Mesendoderm (in vitro differentiated cells): ENCODE measurements at places on chromosomes 11 and 22.

DNA sequence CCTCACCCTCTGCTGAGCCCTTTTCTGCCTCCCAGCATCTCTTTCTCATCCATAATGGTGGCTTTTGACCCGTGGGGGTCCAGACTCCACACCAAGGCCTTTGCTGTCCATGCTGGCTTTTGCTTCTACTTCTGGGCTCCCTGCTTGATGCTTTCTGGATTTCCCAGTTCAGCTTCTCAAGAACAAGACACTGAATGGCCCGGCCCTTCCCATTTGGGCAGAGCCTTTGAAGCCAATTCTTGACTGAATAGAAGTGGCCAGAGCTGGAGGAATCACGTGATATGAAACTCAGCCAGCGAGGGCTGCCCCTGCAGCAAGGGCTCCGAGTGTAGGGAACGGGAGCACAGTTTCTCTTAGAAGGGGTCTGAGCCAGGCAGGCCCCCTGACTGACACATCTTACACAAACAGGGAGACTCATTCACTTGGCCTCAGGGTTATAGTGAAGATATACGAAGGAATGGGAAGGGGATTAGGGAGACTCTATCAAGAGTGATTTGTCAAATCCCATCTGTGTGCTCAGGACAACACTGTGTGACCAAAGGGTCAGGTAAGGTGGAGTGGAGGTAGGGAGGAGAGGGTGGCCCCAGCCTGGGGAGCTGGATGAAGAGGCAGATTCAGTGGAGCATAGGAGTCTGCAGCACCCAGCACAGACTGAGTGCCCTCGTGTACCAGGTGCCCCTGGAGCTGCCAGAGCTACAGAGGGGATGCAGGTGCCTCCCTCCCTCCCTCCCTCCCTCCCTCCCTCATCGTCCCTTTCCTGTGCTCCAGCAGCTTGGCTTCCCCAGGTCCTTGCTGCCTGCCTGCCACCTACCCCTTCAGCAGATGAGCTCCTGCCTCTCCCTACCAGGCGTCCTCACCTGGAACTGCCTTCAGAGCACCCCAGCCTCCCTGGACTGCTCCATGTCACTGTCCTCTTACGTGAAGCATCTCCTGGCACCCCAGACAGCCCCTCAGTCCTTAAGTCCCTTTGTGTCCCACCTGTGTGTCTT, 106.0 kb downstream of the TRIM29 start:
- no peak for DNase-seq

GRCh38 chr22:26188341-26188740, 19.1 kb downstream of the SEZ6L start:
- no peak for DNase-seq

- peak; percentile 60 for DNase-seq
Measured at GRCh38 chr11:116192509-116193210, 580.1 kb downstream of the BUD13 start.

GRCh38 chr11:17408641-17409040, 20.2 kb upstream of the KCNJ11 start:
- no peak for DNase-seq

DNA sequence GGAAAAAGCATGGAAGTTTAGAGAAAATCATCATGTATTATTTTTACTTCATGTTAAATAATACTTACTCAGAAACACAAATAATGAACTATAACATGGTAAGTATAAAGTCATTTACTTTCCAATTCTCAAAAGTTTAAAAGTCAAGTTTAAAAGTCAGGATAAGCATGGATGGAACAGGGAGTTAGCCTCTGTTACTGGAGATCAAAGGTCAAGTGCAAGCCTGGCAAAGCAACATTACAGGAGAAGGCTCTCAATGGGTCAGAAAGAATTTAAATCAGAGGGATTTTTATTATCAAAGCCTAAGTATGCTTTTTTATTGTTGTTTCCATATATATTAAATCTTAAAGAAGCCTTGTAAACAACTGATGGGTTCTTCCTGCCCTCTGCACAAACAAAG, 505.4 kb downstream of the KCNA4 start:
- DNase-seq, result no peak

- no peak for DNase-seq
Measured at GRCh38 chr11:134388590-134388989, 23.5 kb downstream of the B3GAT1 start.

- DNase-seq, result no peak
Measured at GRCh38 chr11:22957786-22958185, 97.5 kb upstream of the CCDC179 start.

GRCh38 chr11:777288-778255, at the start of gene GATD1:
TSS of gene GATD1 (minus strand) at chr11:777487. CDS start at chr11:777462, 25 bp downstream.
- peak; percentile 92 for DNase-seq

DNA sequence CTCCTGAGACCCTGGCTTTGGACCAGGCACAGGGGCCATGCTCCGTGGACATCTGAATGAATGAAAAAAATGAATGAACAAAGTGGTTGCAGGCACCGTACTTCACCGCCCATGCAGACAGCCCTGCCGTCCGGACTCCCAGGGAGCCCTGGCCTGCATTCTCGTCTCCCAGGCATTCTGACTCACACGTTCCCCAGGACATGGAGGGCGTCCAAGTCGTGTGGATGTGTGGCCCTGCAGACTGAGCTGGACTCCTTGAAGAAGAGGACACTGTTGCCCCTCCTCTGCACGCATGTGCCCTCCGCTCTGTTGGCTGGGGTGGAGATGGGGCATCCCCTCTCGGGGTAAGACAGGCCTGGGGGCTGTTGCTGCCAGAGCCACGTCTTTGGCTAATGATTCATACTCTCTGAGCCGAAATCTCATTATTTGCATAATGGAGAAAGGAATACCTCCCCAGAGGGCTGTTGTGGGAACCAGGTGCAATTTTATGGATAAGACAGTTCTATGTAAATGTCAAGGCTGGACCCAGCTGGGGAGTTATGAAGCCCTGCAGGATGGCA, 49.7 kb downstream of the RTL6 start:
- no peak for DNase-seq

GRCh38 chr11:80241766-80242165, 800.9 kb upstream of the TENM4 start:
- DNase-seq, result no peak

DNA sequence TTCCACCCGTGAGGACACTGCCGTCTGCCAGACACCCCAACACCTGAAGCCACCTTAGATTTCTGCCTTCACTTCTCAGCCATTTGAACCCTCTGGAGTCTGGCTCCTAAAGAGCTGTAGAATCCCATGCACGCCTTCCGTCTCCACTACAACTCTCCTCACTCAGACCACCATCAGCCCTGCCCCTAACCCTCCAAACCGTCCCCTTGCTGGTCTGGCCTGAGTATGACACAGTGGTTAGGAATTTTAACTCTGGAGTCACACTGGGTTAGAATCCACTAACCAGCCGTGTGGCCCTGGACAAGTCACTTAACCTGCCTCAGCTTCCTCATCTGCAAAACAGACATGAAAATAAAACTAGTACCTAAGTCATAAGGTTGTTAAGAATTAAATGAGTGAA, 3.0 kb downstream of the CNIH2 start:
- peak; percentile 85 for DNase-seq

GRCh38 chr11:112689851-112690250, 271.4 kb upstream of the NCAM1 start:
- no peak for DNase-seq

DNA sequence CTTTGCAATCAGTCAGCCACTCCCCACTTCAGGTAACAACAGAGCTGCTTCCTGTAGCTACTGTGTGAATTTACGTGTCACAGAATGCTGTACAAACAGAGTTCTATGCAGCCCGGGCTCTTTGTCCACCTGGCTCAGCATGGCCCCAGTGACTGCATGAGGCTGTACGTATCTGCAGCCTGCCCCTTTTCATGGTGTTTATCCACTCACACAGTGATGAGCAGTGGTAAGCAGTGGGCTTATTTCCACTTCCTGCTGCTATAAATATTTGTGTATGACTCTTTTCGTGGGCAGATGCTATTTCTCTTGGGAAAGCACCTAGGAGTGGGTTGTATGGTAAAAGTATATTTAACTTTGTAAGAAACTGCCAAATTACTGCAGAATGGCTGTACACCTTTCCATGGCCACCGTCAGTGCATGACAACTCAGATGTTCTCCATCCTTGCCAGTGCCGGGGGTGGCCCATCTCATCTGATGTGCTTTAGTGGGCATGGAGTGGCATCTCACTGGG, 43.3 kb downstream of the MYEOV start:
- DNase-seq, result no peak

DNA sequence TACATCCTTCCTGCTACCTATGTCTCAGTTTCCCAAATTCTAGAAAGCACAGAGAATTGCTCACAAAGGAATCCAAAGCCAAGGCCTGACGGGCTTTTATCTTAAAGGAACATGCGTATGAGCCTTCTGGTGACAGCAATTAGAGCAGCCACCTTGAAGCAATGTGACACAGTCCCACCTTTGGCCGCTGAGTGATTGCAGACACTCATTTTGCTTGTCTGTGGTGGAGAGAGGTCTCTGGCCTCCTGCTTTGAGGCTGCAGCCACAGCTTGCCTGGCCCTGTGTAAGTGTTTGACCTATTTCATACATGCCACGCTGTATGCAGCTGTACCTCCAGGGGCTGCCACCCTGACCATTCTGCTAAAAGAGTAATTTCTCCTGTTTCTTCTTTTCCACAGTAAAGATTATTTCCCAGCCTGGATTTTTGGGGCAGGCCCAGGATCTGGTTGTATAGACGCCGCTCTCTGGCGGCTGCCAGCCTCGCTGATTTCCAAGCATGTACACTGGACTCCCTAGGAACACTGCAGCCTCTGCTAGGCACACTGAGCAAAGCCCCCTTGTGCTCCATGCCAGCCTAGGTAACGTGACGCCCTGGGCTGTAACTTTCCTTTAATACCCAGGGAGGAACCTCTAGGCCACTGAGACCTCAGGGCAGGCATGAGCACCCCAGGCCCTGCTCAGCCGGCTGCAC, 1.1 kb upstream of the TMA7B start:
- DNase-seq, result no peak

DNA sequence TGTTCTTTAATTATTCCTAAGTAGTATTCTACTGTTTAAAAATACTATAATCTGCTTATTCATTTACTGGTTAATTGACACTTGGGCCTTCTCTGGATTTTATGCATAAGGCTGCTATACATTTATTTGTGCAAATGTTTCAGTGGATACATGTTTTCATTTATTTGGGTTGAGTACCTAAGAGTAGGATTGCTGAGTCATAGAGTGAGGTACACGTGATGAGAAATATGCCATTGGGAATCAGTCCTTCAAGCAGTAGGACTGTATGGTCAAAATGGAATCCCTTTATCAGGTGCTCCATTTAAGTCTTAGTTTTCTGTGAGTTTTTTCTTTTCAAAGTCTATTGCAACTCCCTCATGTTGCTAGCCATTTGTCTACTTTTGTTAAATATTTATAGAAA, 275.2 kb upstream of the SORL1-AS1 start:
- no peak for DNase-seq

- no peak for DNase-seq
Measured at GRCh38 chr11:36467012-36467411, 43.1 kb downstream of the TRAF6 start.

DNA sequence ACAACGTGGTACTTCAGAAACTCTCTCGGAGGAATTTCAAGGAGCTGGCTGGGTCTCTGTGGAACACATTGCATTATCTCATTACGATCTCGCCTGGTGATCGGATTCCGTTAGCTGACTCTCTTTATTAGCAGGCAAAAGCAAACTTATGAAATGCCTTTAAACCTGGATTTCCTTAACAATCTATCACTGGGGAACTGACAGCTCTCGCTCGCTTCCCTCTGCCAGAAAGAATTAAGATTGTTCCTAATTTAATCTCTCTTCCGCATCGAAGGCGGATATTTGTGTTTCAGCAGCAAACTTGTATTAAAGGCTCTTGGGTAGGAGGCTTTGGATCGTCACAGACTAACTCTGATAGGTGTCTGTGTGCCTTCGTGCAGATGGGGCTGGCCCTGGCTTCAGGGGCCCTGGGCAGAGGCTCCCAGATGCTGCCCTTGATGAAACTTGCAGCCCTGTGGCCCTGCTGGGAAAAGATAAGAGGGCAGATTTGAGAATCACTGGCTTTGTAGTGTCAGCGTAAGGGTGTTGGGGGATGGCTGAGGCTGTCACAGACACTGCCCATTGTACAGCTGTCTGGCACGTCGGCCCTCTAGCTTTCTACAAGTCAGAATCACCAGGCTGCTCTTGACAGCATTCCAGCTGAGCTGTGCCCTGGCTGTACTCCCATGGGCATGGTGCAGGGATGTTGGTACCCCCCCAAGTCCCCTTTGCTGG, 162.2 kb upstream of the NECTIN1 start:
- DNase-seq, result peak; percentile 81

DNA sequence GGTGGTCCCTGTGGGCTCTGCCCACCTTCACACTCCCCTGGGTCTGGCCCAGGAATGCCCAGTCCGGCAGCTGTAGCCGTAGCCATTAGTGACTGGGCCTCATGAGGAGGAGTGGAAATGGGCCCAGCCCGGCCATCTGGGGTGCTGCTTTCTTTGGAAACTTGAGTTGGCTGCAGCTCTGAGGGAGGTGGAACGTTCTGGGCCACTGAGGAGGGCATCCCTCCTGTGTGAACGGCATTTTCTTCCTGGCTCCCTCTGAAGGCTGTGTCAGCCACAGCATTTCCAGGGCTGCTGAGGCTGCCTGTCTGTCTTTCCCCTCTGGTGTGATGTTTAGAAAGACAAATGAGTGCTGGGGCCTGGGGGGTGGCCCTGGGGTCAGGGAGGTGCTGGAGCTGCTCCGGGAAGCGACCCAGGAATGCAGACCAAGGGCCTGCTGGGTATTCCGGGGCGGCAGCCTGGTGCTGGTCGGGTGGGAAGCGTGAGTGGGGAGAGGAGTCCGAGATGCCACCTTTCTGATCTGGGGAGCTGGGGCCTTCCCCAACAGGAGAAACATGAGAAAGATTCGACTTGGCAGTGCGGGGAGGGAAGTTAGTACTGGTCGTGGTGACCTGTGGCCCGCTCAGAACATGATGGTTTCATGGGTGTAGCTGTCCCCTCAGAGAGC, 27.1 kb downstream of the PTDSS2 start:
- no peak for DNase-seq

DNA sequence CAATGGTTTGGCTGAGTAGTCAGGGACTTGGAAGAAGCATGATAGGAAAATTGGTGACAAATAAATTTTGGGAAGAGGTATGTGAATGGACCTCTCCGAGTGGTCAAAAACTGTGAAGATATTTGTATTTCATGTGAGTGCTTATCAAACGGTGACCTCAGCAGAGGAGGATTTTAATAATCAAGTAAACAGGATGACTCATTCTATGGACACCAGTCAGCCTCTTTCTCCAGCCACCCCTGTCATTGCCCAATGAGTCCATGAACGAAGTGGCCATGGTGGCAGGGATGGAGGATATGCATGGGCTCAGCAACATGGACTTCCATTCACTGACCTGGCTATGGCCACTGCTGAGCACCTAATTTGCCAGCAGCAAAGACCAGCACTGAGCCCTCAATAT, 21.2 kb downstream of the MS4A4E start:
- DNase-seq, result no peak

GRCh38 chr11:34266090-34266912, 91.5 kb downstream of the ABTB2 start:
- DNase-seq, result no peak
